GM03348 (cell line): ENCODE measurements at places on chromosomes 3 and 15.

DNA sequence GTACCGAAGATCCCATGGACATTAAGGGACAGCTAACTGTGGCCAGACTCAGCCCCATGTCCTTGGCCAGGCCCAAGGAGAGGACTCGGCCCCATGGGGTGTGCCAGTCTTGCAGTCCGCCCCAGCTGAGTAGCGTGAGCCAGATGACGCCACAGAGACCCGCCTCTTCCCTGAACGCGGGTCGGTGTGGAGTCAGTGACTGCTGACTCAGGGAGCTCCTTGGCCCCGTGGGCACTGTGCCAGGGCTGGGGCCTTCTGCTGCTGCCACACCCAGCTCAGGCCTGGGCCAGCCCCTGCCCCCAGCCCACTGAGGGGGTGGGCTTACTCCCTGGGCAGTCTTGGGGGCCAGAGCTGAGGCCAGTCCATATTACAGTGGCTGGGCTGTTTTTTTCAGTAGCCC is 52.8 kb downstream of the PLXNA1 start:
- DNase-seq, result peak; percentile 92

- DNase-seq, result no peak
Observed at GRCh38 chr15:88979674-88980073, 66.5 kb upstream of the MFGE8 start.

- no peak for DNase-seq
Observed at GRCh38 chr15:85725564-85725963, 69.2 kb downstream of the KLHL25 start.

DNA sequence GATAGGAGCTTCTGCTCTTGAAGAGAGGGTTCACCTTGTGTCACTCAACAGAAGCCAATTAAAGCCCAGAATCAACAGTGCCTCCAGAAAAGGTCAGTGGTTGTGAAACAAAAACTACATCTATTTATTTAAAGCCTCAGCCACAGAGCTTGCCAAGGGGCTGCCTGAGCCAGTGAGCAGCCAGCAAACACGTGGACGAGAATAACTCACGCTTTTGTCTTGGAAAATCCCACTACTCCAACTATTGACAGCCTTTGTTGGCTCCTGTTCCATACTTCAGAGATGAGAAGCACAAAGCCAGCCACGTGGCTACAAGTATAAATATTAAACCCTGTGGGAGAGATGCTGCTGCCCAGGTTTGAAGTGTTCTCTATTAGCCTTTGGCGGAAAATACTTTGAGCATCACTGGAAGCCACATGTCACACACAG is 10.3 kb downstream of the GPR156 start:
- DNase-seq, result no peak

DNA sequence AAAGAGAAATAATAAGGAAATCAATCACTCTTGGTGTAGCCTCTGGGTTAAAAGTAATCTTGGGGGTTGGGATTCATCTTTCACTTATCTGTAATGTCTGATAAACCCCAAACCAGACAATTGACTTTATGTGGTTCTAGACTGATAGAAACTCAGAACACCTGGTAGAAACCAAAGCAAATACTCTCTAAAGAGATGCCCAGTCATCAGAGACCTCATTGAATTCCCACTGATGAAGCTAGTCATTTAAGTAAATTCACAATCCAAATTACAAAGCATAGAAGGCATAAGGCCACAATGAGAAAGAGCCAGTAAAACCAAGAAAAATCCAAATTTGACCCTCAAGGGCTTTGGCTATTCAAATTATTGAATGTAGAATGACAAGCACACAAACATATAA is 250.6 kb downstream of the MBNL1 start:
- no peak for DNase-seq

DNA sequence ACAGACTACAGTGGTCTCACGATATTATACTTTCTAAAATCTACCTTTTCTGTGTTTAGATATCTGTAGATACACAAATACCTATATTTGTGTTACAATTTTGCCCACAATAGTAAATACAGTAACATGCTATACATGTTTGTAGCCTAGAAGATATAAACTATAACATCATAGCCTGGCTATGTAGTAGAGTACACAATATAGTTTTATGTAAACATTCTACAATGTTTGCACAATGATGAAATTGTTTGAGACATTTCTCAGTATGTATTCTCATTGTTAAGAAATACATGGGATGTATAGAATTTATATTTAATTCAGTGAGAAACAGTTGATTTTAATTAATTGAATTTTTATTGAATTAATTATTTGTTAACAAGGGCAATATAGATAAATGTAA is 1367.0 kb downstream of the OTOL1 start:
- DNase-seq, result no peak

DNA sequence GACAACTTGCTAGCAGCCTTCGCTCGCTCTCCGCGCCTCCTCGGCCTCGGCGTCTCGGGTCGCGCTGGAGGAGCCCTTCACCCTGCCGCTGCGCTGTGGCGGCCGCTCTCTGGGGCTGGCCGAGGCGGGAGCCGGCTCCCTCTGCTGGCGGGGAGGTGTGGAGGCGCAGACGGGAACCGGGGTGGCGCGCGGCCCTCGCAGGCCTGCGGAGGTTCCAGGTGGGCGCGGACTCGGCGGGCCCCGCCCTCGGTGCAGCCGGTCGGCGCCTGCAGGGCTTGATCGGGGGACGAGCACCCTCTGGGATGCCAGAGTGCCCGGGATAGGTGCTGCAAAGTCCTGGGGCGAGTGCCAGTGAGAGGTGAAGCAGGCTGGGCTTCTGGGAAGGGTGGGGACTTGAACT is 989.9 kb downstream of the ROBO2 start:
- DNase-seq, result no peak

DNA sequence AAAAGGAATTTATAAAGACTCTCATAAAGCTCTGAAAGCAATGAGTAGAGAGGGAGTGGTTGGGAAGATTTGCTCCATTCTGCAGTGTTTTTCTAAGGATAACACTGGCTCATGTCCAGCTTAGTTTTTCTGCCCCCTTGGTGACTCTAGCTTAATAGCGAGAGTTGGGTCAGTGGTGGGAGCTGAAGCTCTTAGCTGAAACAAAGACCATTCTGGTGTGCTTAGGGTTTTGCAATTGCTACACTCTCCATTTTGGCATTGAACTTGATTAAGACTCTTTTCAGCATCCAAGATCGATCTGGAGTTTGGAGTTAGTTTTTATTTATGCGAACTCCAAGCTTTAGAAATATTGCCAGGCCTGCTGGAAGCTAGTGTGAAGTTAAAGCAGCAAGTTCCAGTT is 98.0 kb downstream of the ATG7 start:
- no peak for DNase-seq

- peak; percentile 17 for DNase-seq
Observed at GRCh38 chr15:40008061-40008765, 30.8 kb downstream of the SRP14 start.

GRCh38 chr3:194857469-194858113 is 171.9 kb downstream of the FAM43A start:
- DNase-seq, result no peak
